ENCODE measurements at places on chromosomes 7 and 10. TPM values are rescaled to one million over a fixed set of nuclear protein-coding genes. Genes with fewer than 3 reads are reported as not detected.

PGAM1 gene
- total RNA-seq: 186 TPM

PRLHR gene
- not detected for total RNA-seq

C10orf105 gene
- total RNA-seq: 0.10 TPM

GNGT1 gene
- total RNA-seq: not detected

DNAJC12 gene
- total RNA-seq: 8.8 TPM

SEMA4G gene
- 68.5 TPM for total RNA-seq

HACD1 gene
- total RNA-seq: 33.8 TPM

CLCN1 gene
- not detected for total RNA-seq

PYROXD2 gene
- 6.3 TPM for total RNA-seq

CD36 gene
- total RNA-seq: 34.4 TPM

ADAM12 gene
- total RNA-seq: 0.89 TPM

DOCK1 gene
- 74.1 TPM for total RNA-seq

TSPAN15 gene
- total RNA-seq: 183 TPM

All from mucosa of descending colon (tissue), 3 donors.